Pons (tissue), 1 donor: ENCODE measurements at places on chromosomes 7 and 10.

- no peak for DNase-seq
Measured at GRCh38 chr10:115903207-115903606, 369.8 kb downstream of the GFRA1 start.

GRCh38 chr7:133861876-133862275 is 265.3 kb upstream of the LRGUK start:
- DNase-seq = no peak

GRCh38 chr7:23520582-23520981 is 11.2 kb downstream of the TRA2A start:
- no peak for DNase-seq

DNA sequence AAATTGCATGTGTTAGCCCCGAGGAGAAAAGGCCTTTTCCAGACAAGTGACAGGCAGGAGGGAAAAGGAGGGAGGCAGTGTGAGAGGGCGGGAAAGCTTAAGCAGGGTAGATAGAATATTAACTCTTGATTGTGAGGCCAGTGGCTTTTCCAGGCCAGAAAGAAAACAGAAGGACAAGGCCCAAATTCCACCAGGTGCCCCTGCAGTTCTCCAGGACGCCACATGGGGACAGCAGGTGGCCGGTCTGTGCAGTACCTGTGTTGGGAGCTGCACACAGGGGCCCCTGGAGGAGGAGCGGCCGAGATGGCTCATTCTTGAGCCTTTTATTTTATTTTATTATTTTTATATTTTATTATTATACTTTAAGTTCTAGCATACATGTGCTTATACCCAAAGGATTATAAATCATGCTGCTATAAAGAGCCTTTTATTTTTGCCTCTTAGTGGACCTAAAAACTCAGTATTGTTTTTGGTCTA is 141.3 kb upstream of the KLF14 start:
- DNase-seq = no peak

DNA sequence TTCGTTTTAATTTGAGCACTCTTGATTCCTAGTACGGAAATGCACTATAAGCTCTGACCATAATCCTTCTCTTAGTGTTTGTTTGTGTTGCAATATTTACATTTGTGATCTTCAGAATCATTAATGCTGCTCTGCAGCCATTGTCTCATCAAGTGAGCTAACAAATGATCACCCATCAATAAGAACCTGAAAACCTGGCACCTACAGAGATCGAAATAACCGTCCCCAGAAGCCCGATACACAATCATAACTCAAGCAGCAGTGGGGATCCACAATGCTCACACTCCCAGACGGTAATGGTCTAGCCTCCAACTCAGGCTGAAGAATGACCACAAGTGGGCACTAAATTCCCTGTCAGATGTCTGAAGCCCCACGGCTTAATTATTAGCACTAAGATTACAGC is 156.0 kb upstream of the NFE2L3 start:
- DNase-seq = no peak

DNA sequence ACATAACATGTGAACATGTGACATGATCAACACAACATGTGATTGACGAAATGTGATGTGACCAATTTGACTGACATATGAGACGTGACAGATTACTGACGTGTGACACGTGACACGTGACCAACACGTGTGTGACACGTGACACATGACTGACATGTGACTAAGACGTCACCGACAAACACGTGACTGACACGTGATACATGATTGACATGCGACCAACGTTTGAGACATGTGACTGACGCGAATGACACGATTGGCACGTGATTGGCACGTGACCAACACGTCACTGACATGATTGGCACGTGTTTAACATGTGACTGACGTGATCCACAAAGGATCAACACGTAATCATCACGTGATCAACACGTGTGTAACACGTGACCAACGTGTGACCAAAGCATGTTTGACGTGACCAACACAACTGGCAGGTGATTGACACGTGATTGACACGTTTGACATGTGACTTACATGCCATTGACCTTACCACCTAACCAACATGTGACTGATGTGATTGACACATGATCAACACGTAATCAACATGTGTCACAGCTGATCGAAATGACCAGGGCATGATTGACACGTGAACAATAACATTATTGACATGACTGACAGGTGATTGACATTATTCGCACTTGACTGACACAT is 23.7 kb downstream of the CRPPA start:
- DNase-seq = no peak

- DNase-seq = no peak
Measured at GRCh38 chr7:45920502-45921380, at the start of gene IGFBP3. IGFBP3 (minus strand) TSS chr7:45921272; CDS start chr7:45921140, 132 bp downstream.

- no peak for DNase-seq
Measured at GRCh38 chr10:114683162-114683561, 25.1 kb upstream of the ABLIM1 start.

GRCh38 chr10:44995914-44996669 is 4.6 kb upstream of the ZNF22 start:
- peak; percentile 77 for DNase-seq

GRCh38 chr10:62037166-62037831 is 135.8 kb downstream of the ARID5B start:
- DNase-seq = no peak

DNA sequence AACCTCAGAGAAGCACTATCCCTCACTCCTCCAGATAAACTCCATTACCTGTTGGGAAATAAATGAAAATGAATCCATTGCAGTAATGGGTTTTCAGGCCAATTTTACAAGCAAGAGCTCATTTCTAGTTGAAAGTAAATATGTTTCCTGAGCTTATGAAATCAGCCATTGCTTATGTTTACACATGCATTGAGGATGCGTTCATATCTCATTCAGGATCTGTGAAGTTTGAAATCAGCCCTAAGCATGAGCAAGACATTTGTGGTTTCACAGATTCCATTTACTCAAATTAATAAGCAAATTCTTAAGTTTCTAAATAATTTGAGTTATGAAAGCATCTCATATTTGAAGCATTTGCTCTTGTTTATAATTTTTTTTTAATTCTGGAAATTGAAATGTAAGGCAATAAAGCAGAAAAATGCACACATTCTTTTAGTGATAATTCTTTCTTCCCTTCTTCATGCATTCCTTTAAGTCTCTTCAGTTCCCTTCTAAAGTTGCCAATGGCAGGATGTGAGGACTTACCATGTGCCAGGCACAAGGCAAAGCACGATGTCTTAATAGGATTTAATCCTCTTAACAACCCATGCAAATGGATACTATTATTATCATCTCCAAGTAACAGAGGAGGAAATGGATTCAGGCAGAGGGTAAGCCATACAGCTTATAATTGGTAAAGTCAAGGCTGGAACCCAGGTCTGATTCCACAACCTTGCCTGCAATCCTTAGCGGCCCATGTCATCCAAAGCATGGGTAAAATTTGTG is 35.0 kb upstream of the CTTNBP2 start:
- no peak for DNase-seq

- no peak for DNase-seq
Measured at GRCh38 chr7:102992938-102993717, 80.3 kb downstream of the LRRC17 start.

- DNase-seq = no peak
Measured at GRCh38 chr7:133197972-133198544, 54.8 kb upstream of the EXOC4 start.

DNA sequence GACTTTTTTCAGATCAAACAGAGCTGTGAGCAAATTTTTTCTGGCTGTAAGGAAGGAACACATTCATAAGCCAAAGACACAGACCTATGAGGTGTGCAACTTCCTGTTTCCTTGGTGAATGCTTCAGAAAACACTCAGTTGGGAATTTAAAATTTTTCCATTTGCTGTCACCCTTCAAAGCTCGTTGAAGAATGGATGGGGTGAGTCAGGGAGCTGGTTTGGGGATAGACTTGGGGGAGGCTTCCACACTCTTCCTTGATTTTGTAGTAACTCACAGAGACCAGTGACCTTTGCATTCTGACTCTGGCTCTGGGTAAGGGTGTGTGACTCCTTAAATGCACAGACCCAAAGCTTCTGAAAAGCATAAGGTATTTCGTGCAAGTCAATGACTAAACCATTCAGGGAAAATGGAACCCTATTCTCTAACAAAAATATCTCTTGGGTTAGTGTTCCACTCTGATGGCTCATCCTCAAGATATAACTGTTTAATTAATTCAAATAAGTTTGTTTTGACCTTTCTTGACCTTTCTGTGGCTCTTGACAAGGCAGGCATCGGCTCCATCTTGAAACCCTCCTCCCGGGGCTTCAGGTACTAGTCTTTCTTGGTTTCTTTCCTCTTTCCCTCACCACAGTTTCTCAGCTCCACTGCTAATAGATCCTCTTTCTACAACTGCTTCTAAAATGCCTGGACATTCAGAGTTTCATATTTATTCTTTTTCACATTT is 227.8 kb upstream of the INHBA start:
- DNase-seq = no peak

- no peak for DNase-seq
Measured at GRCh38 chr7:130113887-130114286, 43.6 kb downstream of the KLHDC10 start.

GRCh38 chr10:34811968-34812514 is 3.1 kb downstream of the PARD3 start:
- DNase-seq = no peak

DNA sequence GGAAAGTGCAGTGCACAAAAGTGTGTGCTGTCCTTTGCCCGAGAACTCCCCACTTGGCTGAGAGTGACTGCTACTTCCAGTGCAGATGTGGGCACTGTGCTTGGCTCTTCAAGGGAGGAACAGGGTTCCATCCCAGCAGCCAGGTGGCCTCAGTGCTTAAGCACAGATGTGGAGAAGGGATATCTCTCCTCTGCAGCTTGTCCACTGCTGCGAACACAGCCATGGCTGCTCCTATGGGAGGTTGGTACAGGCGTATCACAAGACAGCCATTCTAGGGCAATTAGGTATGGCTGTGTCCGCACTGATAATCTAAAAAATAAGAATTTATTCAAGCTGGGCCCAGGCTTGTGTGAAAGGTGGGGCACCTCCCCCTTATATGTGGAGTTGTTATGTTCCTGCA is 66.6 kb downstream of the GLCCI1 start:
- DNase-seq = no peak

DNA sequence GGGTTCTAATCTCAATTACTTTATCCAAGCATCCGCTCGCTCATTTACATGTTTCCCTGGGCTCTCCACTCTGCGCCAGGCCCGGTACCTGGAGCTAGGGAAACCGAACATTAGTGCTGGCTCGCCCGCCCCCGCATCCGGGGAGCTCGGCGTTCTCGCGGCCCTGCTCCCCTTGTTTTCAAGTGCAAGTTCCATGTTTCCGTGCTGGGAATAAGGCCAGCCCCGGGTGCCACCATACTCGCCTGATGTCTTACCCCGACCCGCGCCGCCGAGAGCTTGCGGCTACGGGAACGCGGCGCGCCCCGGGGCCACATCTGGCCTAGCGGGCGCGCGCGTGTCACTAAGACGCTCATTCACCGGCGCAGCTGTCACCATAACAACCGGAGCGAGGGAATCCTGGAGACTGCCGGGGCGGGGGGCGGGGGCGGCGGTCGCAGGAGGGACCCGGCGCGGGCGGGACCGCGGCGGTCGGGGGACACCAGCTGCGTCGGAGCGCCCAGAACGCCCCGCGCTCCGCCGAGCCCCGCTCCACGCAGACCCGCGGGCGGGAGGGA is at the start of gene NEURL1:
Gene NEURL1 (plus strand): TSS at position 344 of the 554 bp plus-strand sequence. CDS start 683 bp downstream, outside the sequence.
- peak; percentile 8 for DNase-seq

GRCh38 chr10:98212196-98212595 is 55.8 kb downstream of the LOXL4 start:
- DNase-seq = no peak

DNA sequence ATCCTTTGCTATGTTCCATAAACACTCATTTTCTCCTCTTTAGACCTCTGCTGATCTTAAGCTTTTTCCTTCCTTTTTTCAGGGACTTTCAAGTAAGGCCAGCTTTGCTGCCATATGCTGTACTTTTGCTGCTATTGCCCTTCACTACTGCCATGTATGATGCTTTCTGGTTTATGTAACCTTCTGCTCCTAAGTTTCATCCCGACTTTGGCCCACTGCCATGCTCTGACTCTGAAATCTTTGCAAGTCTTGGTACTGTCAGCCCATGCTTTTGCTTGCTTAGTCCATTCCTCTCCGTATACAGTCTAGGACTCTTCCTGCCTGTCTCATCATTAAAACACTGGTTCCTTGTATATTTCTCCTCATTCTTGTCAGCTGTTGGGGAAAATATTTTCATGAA is 152.4 kb downstream of the RNF133 start:
- DNase-seq = peak; percentile 24

DNA sequence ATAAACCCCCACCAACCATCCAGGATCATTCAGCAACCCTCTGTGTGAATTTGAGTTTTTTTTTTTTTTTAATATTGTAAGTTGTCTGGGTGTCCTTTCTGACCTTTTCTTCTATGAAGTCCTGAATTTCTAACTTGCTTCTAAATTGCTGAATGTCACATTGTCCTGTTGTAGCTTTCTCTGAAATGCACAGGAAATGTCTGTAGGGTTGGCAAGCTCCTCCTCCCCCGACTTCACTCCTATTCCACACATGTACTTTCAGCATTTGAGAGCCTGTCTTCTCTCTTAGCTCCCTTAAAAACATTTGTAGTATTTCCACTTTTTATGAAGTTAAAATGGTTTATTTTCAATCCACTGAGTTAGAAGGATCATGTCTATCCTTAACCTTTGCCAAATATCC is 3.3 kb upstream of the CNNM2 start:
- no peak for DNase-seq

GRCh38 chr10:106000721-106001120 is 1163.8 kb downstream of the SORCS1 start:
- no peak for DNase-seq

DNA sequence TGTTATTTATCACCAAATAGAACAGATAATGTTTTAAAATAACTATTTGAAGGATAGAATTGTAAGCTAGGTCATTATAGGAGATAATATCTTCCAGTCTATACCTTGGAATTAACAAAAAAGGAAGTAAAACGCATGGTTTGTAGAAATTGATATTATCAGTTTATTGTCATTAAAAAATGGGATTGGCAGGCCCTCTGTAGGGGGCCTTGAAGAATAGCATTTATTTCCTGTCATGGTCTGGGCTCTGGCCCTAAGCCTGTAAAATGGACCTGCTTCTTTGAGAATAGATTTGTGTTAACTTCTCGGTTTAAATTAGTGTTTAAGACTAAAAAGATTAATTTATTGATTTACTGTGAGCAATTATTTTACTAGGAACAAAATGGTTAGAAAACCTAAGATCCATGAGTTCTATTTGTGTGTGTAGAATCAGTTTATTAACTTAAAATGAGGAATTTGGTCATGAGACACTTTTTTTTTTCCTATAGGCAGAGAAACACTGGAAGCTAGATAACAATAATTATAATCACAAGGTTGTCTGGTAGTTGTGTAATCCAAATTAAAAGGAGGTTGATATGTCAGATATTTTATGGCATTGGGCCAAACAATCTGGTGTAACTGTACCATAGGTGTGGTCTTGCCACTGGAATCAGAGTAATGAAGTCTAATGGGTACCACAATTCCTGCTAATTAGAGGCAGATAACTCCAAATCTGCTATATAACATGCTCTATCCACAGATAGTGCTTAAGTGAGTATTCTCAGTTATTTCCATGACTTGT is 197.4 kb upstream of the FOXP2 start:
- DNase-seq = no peak

GRCh38 chr7:66140924-66141323 is 26.3 kb downstream of the CRCP start:
- DNase-seq = peak; percentile 71

GRCh38 chr10:95404462-95404858 is 113.7 kb upstream of the PDLIM1 start:
- DNase-seq = no peak
